ENCODE measurements at places on chromosomes 3 and 15. TPM values are rescaled to one million over a fixed set of nuclear protein-coding genes. Genes with fewer than 3 reads are reported as not detected.
A peak's percentile ranks its signal among the peaks of the same experiment; 100 is the strongest.

SLC22A13 gene
- total RNA-seq: 0.77 TPM

NR1I2 gene
- total RNA-seq: 7.0 TPM

MIX23 gene
- 57.1 TPM for total RNA-seq

CADPS gene
- 6.6 TPM for total RNA-seq

REC114 gene
- not detected for total RNA-seq

GNL3 gene
- 84.8 TPM for total RNA-seq

PARP15 gene
- 0.32 TPM for total RNA-seq

EPM2AIP1 gene
- total RNA-seq: 34.8 TPM

DNA sequence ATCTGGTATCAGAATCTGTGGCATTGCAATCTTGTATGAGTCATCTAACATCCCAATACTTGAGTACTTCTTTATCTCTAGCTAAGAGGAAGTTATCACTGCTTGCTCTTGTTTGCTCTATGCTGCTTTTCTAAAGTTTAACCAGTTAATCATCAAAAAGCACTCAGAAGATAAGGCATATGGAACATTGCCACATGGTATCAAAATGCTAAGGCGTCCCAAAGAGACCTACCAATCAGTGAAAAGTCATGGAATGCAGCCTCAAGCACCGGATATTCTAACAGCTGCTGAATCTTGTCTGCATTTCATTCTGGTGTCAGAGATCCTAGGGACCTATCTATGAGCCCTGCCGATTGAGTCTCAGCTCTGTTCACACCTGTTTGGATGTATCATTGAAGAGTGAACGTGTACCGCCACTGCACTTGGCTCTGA lies 192.8 kb downstream of the ARPP21 start:
- peak; percentile 35 for DNase-seq

- peak; percentile 34 for DNase-seq
Measured at GRCh38 chr3:63662500-63662899, 10.0 kb downstream of the SNTN start.

DNA sequence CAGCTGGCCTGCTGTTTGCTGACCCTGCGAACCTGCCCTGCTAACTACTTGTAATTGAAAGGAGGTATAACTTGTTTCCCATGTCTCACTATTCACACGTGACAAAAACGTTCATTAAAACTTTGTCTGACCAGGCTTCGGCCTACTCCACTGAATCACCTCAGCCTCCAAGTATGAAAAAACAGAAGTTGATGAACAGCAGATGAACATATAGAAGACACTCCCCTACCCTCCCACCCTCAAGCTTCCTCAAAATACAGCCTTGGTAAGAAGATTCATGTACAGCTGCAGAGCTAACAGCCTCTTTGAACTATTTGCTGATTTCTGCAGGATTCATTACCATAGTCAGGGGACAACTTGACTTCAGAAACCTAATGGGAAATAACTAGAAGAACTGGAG lies 10.7 kb downstream of the RBM15B start:
- no peak for DNase-seq

DNA sequence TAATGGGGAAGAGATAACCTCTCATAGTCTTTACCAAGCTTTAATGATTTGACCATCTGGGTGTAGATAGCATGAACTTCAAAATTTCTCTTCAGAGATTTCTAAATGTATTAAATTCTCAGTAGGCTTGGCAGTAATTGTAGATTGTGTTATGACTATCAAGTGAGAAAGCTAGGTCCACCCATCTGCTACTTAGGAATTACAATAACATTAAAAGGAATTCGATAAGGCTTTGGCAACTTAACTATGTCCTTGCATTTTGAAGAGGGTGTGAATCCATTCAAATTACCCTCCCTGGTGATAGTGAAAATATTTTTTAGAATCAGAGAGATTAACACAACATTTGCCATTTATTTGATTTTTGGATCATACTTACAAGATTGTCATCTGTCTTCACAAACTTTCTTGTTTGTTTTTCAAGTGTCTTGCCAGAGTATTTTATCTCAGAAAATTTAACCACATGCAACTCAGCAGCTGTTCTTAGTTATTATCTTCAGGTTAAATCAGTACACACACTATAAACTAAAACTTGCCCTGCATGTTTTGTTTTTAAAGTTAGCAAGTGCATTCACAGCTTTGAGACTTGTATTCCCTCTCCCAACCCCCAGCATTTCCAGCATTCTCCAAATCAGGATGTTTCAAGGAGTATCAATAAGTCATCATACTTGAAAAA lies 69.6 kb upstream of the COL8A1 start:
- no peak for DNase-seq

DNA sequence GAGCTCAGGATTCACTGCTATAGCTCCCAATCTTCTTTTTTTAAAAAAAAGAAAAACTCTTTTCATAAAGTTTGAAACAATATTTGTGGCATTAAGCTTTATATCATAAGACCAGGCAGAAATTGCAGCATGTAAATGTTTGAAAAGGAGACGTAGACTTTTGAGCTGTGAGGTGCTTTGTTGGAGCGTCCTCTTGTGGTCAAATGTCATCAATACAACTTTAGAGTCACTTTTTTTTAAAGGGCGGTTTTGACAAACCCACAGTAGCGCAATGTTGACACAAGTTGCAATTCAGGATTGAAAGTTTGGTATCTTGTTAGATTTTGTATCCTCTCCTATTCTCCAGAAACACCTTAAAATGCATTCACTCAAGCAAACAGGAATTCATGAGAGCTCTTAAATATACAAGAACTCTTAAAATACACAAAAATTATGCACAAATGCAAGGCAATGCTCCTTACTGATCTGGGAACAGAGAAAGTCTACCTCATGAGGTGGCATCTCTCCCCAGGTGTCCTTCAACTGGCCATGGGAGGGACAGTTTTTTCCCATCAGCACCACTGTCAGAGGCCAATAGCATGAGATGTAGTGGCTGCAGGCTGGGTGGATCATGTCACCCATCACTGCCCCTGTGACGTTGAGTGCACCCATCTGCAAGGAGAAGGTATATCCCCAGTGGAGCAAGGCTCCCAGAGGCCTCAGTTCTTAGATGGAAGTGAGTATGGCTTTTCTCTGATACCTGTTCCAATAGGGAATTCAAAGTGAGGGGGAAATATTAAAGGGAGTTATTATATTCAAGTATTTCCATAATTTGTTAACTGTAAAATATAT lies 70.7 kb downstream of the ANXA2 start:
- DNase-seq: peak; percentile 76

DNA sequence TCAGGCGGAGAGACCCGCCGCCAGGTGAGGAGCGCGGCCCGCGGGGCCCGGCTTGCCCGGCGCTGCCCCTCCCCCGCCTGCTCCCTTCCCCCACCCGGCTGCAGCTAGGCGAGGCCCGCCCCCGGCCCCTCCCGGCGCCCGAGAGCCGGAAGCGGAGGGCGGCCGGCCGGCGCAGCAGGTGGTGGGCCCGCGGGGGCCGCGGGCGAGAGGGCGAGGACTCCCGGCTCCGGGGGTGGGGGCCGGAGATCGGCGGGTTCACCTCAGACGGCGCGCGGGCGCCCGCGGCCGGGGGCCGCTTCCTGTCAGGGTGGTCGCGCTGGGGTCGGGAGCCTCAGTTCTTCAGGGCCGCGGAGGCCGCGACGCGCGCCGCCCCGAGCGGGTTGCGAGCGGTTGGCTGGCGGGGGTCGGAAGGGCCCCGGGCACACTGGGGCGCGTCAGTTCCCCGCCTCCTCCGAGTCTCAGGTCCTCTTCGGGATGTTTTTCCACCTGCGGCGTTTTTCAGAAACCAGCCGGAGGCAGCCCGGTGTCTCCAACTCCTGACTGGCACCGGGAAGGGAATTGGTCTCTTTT lies 395 bp downstream of the ZFAND6 start:
- DNase-seq: peak; percentile 89

DNA sequence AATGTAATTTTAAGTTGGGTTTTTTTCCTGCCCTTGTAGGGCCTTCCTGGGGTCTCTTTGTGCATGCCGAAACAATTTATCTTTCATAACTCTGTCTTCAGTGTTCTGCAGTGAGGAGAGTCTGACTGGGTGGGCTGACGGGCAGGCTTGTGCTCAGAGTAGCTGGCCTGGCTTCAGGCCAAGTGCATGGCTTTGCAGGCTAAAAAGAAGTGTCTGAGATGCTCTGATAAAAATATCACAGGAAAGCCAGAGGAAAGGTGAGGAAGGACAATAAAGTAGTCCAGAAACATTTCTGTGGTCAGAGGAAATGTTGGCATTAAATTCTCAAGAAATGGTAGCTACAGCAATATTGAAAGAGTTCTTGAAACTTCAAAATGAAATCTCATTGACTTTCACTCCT lies 25.5 kb downstream of the ST3GAL6 start:
- no peak for DNase-seq

DNA sequence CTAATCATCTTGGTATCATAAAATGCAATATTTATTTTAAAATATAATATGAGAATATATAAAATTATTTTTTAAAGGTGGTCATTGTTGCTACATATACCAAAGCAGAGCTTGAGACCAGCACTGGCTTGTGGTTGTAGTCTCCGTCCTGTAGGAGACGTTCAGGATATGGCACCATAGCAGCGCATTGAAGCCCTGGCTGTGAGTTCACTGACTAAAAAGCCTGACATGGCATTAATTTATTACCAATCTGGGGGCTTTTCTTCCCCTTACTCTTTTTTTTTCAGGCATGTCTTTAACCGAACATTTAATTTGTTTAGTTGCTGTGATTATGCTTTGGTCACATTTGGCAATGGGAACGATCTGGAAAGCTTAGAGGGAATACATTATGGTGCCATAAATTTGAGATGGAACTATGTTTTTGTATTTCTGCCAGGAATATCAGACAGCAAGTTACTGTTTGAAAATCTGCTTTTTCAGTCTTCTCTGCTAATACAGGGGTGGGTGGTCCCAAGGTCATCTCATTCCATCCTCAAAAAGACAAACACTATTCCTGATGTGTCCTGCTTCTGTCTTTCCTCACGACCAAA lies 108.5 kb downstream of the ZIC4 start:
- no peak for DNase-seq

- no peak for DNase-seq
Measured at GRCh38 chr3:55282994-55283393, 204.1 kb downstream of the WNT5A start.

- DNase-seq: no peak
Measured at GRCh38 chr3:100535610-100535943, 43.2 kb downstream of the TMEM45A start.

GRCh38 chr15:62832231-62832630 lies 210.3 kb upstream of the TPM1 start:
- no peak for DNase-seq

DNA sequence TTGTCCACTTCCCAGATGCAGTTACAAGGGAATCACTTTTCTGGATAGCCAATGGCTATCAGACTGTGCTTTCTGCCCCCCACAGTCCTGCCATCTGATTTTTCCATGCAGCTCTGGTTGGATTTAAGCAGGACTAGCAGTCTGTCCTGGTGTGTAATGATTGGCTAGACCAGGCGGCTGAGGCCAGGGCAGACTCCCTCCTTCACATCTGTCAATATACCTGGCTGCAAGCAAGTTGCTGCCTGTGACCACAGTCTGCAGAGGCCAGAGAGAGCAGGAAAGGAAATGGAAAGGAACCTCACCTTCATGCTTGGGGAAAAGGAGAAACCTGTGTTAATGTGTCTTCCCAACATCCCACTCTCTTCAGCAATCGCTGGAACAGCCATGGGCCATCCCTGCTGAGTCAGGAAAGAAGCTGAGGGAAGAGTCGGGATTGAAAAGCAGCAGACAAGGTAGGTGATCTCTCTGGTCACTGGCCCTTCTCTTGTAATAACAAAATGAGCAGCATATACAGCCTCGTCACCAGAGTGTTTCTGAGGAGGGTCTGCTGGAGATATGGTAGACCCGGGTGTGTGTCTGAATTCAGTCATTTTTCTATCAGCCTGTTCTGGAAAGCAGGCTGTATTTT lies 126.7 kb upstream of the PHLDB2 start:
- DNase-seq: peak; percentile 63

GRCh38 chr15:62495670-62496614 lies 330.9 kb upstream of the C2CD4B start:
- DNase-seq: peak; percentile 68

- DNase-seq: peak; percentile 93
Measured at GRCh38 chr3:39107388-39108199, at the start of the genes GORASP1 and TTC21A. Gene GORASP1, minus strand, starts transcription at chr3:39107627. Its CDS starts 86 bp downstream, at chr3:39107541. Gene TTC21A, plus strand, starts transcription at chr3:39107680. Its CDS starts 158 bp downstream, at chr3:39107838.

- peak; percentile 50 for DNase-seq
Measured at GRCh38 chr3:36124118-36124796, 256.0 kb upstream of the STAC start.

Data from hepatocyte (in vitro differentiated cells).